Transverse colon (tissue), 4 donors: ENCODE measurements at places on chromosomes 4 and X. TPM values are rescaled to one million over a fixed set of nuclear protein-coding genes. Genes with fewer than 3 reads are reported as not detected.

DNA sequence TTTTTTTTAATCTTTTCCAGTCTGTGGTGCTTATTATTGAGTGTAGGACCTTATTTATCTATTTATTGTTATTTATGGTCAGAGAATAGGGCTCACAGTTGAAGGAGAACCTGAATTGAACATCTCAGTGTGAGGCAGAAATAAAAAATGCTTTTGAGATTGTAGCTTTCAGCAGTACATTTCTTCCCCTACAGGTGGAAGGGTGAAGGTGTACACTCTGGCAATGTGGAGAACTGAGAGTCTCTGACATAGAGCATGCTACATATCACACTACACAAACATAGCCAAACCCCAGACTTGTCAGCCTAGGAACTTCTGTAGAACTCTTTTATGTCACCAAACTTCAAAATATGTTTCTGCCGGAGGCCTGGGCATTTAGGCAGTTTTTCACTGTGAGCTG, 140.2 kb downstream of the STIM2 start:
- DNase-seq = no peak

- no peak for DNase-seq
Observed at GRCh38 chr4:40055511-40055862, 1.2 kb upstream of the N4BP2 start.

The GUCY1B1 gene
- 6.0 TPM for total RNA-seq

The POU3F4 gene
- total RNA-seq = not detected

The CLDN34 gene
- not detected for total RNA-seq

The MAGIX gene
- 10.8 TPM for total RNA-seq
